Stimulated activated CD4-positive, alpha-beta T cell treated with anti-CD3 and anti-CD28 coated beads, Interleukin-1b, Interleukin-23, amount 100 ng/mL, for 1 hour (primary cell): ENCODE measurements at places on chromosomes 3 and 15.

DNA sequence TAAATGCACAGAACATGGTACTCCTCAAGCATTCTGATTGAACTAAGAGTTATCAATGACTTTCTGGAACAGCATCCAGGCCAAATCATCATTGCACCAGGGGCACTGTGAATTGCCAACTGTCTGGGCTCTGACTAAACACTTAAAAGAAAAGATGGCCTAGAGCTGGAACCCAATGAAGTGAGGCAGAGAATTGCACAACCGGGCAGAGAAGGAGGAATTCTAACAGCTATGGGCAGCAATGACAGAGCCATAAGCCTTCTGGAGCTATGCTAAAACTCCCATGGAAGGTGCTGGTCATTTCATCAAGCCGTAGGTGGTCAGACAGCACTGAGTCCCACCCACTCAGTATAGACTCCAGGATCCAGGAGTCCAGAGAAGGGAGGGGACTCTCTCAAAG, 48.1 kb upstream of the OXTR start:
- no peak for DNase-seq

DNA sequence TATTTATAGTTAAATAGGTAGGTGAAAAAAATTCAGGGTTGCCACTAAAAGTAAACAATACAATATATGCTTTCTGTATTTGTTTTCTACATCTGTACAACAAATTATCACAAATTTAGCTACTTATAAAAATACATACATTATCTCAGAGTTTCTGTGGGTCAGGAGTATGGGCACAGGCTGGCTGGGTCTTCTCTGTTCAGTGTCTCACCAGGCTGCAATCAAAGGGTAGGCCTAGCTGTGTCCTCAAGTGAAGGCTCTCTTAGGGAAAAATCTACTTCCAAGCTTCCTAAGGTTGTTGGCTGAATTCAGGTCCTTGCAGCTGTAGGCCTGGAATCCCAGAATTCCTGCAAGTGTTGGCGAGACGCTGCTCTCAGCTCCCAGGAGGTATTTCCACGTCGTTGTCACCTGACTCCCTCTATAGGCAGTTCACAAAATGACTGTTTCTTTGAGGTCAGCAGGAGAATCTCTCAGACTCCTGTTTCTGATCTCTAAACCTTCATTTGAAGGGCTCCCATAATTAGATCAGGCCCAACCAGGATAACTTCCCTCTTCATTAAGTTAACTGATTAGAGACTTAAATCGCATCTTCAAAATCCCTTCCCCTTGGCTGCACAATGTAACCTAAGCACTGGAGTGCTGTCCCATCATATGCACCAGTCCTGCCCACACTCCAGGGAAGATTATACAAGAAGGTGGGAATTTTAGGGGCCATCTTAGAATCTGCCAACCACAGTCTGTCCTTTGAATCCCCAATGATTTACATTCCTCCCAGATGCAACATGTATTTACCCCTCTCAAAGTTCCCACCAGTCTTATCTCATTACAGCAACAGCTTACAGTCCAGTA, 296.6 kb downstream of the SUCLG2 start:
- no peak for DNase-seq

DNA sequence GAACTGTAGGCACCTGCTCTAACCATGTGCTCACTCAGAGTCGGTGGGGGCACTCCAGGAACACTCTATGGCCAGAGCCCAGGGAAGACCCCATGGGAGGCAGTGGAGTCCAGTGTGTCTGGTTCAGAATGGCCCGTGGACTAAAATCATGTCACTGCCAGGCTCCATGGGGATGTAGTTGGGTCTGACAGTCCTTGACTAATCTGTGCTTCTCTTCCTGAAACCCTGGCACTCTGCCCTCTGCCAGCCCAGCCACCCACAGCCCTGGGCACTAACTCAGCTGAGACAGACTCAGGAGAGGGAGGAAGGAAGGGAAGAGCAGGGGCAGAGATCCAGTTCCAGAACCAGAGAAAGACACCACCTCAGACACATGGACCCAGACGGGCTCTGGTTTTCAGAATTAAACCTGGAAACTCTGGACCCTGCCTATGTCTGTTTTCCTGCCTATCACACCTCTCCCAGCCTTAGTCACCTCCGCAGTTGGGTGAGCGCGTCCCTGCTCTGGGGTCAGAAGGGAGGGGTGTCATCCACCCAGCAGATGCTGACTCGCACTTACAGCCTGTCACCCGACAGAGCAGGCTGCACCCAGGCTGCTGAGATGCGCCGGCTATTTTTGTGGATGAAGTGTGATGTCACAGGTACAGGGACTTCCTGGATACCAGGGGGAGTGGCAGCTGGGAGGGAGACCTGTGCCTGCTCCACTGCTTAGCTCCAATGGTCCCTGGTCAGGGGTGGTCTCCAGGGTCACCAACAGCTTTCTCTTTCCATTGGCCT, 56.8 kb upstream of the INSYN1 start:
- DNase-seq, result no peak

GRCh38 chr3:109923431-109923830, 586.1 kb upstream of the DPPA4 start:
- DNase-seq, result no peak

DNA sequence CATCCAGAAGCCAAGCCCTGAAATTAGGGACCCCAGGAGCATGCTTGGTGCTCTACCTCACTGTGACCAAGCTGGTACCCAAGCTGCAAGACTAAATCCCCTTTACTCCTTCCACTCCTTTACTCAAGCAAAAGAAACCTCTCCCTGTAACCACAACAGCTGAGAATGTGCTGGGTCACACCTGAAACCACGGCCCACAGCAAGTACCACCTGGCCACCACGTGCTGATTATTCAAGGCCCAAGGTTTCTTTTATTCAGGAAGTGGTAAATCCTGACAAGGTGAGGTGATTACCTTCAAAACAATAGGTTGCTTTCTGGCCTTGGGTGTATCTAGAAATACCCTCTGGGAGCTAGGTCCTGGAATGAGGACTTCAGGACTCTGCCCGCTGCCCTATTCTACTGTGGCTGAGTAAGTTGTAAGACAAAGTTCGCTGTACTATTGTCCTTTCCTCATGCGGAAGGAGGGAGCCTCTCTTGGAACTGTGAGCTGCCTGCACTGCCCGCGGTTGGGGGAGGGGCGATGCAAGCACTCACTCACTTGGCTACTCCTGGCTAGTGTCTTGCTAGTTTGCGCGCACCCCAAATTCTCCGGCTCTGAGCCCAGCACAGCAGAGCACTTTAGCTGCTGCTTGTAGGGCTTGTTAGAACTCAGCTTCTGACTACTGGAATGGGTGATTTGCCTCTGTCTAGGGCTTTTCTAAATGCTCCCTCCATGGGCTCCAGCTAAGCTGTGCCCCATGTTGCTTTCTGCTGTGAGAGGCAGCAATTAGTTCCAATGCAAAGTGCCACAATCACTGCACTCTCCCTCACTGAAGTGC, 487.1 kb upstream of the CNTN3 start:
- DNase-seq, result no peak

DNA sequence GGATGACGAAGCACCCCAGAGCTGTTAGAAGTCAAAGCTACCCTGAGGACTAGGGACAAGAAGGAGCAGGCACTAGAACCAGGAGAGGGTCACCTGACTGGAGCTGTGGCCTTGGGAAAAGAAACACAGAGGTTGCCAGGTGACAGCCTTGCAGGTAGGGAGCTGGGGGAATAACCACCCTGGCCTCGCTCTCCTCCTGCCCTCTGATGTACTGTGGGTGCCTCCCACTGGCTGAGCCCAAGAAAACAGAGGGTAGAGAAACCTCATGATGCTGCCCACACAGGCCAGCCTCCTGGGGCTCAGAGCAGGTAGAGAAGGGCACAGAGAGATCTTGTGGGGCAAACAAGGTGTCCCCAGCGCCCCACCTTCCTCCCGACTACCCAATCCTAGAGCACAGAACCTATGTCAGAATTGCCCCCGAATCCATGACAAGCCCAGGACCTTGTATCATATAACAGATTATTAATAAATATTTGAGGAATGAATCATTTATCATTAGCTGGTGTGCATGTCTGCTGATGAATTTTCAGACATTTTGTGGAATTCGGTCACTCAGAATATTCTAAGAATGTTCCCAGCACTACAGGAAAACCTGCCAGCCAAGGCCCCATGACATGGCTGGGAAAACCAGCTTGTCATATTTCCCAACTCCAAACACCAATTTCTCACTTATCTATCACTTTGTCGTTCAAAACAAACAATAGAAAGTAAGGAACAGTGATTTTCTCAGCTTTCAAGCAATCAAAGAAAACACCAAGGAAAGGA, 59.8 kb upstream of the MEX3B start:
- no peak for DNase-seq

DNA sequence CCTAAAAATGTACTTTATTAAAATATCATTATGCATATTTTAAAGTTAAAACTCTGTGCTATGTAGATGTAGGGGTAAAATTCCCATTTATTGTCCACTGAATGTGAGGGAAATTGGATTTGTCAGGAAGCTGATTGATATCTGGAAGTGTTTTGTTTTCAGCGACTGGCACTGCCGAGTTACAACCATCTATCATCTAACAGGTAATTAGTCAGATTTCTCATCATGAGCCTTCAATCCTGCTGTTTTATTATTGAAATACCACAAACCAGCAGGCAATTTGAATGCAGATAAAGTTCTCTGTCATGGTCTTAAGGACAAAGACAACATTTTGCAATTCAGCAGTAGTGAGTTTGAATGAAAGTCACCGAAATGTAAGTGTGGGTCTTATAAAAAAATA, 40.5 kb downstream of the ZIC1 start:
- DNase-seq, result no peak

DNA sequence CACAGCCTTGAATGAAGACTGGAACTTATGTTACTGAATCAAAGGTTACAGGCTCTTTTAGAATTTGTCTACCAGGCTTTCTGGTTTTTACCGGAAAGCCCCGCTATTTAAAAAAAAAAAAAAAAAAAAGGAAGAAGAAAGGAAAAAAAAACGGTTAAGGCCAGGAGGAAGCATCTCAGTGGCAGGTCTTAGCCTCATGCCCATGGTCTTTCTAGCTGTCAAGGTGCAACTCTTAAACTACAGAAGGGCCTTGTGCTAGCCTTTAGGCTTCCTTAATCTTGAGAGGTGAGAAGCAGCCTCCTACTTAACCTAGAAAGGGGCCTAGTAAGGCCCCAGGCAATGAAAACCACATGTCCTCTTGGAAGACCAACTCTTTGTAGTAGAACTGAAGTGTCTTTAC, 77.5 kb downstream of the TBC1D5 start:
- DNase-seq, result no peak

DNA sequence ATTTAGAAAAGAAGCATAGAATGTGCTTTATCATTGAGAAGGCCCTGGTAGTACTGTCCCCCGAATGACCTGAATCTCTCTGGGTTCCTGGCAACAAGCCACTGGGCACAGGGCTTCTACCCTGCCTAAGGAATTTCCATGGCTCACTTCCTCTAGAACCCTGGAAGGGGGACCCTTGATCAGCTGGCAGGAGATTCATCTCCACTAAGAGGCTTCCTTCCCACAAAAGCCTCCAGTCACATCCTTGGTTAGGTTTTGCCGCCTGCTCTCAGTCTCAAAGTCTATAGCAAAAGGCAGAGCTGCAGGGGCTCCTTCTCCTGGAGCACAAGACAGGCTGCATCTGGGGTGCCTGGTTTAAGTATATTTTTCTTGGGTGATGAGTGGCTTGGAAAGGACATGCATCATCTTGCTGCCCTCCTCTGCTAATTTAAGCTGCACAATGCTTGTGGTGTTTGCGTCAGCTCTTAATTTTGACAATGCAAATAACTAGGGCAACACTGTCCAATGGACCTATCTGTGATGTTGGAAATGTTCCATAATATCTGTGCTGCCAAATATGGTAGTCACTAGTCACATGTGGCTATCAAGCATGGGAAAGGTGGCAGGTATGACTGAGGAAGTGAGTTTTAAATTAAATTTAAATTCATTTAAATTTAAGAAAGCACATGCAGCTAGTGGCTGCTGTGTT, 33.4 kb upstream of the RARRES1 start:
- DNase-seq, result no peak

DNA sequence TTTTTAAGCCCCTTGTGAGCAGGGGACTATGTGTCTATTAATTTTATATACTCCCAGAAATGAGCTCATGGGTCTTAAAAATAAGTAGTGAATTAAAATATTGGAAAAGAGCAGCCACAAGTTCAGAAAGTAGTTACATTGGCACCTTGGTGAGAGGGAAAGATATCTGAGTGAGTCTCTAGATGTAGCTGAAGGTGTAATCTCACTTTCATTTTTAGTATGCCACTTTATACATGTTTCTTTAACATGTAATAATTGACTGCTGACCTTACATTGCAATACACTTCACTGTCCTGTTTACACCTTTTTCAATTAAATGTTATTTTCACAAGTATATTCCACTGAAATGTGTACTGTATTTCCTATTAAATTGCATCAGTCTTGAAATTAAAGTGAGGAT, 12.1 kb upstream of the PAK6 start:
- DNase-seq, result no peak
